Naive thymus-derived CD4-positive, alpha-beta T cell (primary cell): ENCODE measurements at places on chromosomes 11 and 22. TPM values are rescaled to one million over a fixed set of nuclear protein-coding genes. Genes with fewer than 3 reads are reported as not detected.

GRCh38 chr22:50529416-50529896 lies 356 bp downstream of the TYMP start:
- DNase-seq: no peak

SAA4 gene
- total RNA-seq: not detected

GRCh38 chr11:97123237-97123636 lies 733.4 kb downstream of the JRKL start:
- no peak for DNase-seq

GRCh38 chr22:27401321-27401720 lies 400.2 kb downstream of the MN1 start:
- DNase-seq: no peak

DNA sequence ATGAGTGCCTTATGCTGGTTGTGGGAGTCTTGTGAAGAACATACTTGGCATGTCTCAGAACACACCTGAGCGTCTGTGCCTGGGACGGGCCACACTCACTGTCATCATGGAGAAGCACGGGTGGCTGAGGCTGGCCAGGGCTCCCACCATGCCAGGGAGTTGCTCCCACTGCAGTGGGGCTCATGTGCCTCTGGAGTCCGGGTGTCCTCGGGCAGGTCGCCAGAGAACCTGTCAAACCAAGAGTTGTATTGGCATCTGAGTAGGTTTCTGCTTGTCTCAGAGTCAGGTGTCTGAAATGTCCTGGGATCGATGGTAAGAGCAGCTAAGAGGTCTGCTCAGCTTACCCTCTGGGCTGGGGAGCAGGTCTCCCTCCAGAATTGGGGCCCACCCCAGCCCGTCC lies 92.1 kb downstream of the BCR start:
- DNase-seq: no peak

GRCh38 chr11:67510023-67510345 lies 2.0 kb upstream of the CDK2AP2 start:
- no peak for DNase-seq

GRCh38 chr22:27918341-27919221 lies 475 bp downstream of the PITPNB start:
- DNase-seq: peak; percentile 38

MS4A8 gene
- not detected for total RNA-seq

DNA sequence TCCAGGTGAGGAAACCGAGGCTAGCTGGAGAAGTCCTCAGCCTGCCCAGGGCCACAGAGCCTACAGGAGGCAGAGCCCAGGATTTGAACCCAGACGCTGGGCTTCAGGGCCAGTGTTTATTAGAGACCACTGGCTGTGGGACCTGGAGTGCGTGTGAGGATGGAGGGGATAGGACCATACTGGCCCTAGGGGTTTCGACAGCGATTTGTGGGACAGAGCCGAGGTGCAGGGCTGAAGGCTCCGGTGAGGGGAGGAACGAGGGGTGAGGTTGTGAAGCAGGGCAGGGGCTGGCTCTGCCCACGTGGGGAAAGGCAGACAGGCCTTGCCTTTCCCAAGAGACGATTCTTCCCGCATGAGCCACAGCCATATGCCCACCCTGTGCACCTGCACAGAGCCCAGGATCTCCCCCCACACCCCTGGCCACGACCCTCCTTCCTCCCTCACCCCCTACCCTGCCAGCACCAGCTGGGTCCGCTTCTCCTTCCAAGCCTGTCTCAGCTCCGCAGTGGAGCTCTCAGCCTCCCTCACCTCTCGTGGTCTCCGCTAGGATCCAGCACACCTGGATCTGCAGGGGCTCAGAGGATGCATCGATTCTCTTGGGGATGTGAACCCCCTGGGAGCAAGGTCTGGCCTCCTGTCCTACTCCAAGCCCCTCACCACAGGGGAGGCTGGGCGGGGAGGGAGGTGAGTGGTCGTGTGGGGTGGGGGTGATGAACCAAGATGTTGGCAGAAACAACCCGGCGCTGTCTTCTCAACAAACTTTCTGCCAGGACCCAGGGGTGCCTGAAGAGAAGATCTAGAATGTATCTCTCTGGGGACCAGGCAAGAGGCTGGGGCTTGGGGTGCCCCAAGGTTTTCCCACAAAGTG lies 58.4 kb downstream of the RTL6 start:
- no peak for DNase-seq

GRCh38 chr11:16902781-16903378 lies 111.3 kb downstream of the PLEKHA7 start:
- no peak for DNase-seq

- DNase-seq: peak; percentile 95
These were observed 417 bp upstream of the BRSK2 start for GRCh38 chr11:1389103-1389931.

APOC3 gene
- total RNA-seq: not detected
